ENCODE measurements at places on chromosomes 16 and 17. TPM values are rescaled to one million over a fixed set of nuclear protein-coding genes. Genes with fewer than 3 reads are reported as not detected.

The COPS3 gene
- total RNA-seq, result 39.1 TPM

The TBC1D3H gene
- total RNA-seq, result not detected

The MT4 gene
- total RNA-seq, result not detected

The PPP1R1B gene
- total RNA-seq, result 0.26 TPM

The SALL1 gene
- 11.8 TPM for total RNA-seq
